ENCODE measurements at places on chromosomes 13 and 19.

GRCh38 chr19:49017666-49018351 lies 918 bp upstream of the LHB start:
- DNase-seq = no peak

DNA sequence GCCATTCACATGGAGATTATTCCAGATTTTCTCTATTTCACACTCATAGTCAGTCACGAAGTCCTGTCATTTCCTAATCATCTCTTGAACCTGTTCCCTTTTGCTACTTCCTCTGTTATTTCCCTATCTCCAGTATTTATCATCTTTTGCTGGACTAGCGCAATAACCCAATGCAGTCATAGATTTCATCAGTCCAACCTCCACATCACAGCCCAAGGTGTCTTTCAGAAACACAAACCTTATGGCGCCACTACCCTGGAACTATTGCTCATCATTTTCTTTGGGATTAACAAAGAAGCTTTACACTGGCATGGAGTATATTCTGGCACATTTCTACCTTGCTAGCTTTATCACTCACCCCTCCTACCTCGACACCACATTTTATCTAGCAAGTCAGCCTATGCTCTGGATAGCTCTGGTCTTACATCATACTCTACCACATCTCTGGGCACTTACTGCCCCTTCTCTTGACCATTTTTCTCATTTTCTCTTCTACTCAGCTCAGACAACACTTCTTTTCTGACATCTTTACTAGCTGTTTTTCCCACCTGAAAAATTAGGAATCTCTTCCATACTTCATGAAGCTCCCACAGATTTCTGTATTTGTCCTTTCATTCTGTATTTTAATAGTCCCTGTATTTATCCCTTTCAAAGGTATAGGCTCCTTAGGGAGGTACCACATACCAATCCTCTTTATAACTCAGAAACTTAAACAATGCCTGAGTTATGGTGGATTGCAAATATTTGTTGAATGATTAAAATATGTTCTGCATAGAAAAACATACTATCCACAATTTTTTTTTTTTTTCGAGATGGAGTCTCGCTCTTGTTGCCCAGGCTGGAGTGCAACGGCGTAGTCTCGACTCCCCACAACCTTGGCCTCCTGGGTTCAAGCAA lies 534.7 kb downstream of the KLF12 start:
- DNase-seq = no peak

DNA sequence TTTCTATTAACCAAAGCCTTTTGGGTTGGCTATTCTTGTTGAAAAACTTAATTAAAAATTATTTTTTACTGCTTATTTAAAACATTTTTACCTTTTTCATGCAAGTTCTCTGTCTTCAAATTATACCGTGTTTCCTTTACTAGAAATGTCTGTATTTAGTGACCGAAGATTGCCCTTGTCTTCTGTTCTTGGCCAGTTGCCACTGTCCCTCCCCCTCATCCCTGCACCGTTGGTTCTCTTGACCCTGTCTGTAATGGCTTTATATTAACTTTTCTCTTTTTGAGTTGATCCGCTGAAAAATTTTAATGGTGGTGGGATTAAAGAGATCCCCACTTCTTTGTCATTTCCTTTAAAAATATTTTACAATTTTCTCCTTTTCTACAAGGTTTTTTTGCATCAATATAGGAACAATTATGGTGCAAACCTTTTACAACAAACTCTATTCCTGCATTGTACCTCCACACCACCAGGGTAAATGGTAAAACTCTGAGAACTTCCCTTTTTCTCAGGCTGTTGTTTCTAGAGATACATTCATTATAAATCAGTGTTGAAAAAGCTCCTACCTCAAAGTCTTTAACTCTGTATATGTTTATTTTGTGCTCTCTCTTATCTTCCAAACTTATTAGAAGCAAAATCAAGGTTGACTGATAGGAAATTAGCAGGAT lies 12.9 kb upstream of the RNF113B start:
- no peak for DNase-seq

- no peak for DNase-seq
These were observed 412.1 kb downstream of the KLF12 start for GRCh38 chr13:73722120-73722519.

DNA sequence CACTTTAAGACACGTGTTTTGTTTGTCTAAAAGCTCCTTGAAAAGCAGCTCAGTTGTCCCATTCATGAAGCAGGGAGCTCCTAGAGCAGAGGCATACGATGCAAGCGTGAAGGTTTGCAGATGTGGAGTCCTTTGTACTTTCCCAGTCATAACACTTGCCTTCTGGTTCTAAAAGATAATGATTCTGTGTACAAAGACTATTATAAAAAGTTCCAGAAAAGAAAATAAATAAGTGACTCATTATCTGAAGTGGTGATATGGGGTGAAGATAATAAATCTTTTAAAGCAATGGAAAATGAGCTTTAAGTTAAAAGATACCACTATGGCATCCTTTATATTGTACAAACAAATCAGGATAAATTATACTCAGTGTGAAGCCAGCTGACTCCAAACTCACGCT lies 569.9 kb downstream of the MYO16 start:
- no peak for DNase-seq

DNA sequence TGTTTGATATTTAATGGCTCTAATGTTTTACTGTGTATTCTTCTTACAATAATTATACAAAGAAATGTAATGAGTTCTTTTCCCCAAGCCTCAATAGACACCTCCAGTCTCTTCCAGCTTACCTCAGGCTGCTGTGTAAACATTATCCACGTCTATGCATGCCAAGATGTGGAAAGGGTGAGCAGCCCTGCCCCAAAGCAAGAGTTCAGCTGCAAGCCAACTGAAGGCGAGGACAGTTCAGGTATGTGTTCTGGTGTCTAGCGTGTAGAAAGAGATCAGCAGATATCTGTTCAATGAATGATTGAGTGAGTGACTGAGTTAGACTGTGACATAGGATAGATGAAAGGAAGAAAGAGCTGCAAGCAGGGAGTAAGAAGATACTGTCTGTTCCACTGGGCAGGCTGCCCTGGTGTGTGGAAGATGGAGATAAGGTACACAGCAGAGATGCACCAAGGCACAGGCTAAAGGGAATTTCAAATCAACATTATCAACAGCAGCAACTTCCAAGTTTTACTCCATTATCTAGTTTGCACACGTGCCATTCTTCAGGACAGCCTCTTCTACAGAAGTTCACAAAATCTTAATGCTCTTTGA lies 66.0 kb downstream of the LATS2 start:
- DNase-seq = no peak

DNA sequence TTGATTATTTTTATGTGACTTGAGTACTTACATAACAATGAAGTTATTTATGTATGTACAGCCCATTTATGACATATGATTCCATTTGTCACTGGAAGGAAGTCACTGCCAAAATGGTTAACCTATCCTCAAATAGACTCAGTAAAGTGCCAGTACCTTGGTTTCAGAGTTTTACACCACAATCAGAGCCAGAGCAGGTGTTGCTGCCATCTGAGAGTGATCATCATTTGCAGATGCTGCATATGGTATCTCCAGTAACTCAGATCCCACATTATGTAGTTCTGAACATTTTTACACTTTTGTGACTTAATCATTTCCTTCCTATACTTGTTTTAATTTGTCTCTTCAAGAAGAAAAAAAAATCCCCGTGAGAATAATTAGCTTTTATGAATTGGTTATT lies 313.3 kb downstream of the HS6ST3 start:
- no peak for DNase-seq

DNA sequence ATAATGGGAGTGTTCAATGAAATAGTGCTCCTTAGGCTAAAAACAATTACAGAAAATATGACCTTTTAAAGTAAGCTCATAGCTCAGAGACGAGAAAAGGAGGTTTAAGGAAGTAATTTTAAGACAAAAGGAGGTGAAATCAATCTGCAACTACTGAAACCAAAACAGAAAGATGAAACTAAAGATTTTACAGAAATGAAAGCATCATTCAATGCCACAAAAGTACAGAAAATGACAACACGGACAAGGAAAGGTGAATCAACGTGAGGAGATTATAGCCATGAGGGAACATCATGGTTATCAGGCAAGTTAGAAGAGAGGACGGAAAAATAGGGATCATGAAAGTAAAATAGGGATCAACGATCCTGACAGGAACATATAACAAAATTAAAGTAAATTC lies 745.2 kb downstream of the PCDH17 start:
- no peak for DNase-seq
